ENCODE measurements at places on chromosomes 5 and 9.

DNA sequence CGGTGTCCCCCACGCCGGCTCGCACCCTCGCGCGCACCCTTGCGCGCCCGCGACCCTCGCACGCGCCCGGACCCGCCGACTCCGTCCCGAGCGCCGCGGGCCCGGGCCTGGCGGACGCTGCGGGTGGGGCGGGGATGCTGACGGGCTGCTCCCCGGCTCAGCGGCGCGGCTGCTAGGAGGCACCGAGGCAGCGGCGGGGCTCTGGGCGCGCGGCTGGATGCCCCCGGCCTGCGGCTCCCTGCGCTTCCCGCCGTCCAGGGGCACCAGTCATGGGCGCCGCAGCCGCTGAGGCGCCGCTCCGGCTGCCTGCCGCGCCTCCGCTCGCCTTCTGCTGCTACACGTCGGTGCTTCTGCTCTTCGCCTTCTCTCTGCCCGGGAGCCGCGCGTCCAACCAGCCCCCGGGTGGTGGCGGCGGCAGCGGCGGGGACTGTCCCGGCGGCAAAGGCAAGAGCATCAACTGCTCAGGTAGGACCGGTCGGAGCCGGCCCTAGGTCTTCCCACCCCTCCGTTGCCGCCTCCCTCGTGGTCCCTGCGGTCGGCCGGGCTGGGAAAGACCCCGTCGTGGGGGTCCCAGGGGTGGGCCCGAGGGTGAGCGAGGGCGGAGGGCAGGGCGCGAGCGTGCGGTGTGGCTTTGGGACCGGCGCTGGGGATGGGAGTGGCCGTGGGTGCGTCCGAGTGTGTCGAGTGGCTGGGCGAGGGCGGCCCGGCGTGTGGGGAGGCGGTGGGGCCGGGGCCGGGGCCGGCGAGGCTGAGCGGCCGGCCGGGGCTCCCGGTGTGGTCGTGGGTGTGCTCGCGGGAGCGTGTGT is 530 bp downstream of the TMEFF1 start:
- peak; percentile 28 for DNase-seq

- no peak for DNase-seq
These were observed 61.0 kb downstream of the APBA1 start for GRCh38 chr9:69611221-69611620.

DNA sequence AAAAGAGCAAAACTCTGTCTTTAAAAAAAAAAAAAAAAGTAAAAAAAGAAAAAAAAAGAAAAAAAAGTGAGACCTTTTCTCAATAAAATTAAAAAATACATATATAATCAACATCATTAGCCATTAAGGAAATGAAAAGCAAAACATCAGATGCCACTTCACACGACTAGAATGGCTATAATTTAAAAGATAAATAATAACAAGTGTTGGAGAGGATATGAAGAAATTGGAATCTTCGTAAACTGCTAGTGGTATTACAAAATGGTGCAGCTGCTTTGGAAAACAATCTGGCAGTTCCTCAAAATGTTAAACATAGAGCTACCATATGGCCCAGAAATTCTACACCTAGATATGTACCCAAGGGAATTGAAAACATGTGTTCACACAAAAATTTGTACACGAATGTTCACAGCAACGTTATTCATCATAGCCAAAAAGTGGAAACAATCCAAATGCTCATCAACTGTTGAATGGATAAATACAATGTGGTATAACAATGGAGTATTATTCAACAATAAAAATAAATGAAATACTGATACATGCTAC is 45.3 kb upstream of the SIL1 start:
- DNase-seq = no peak

DNA sequence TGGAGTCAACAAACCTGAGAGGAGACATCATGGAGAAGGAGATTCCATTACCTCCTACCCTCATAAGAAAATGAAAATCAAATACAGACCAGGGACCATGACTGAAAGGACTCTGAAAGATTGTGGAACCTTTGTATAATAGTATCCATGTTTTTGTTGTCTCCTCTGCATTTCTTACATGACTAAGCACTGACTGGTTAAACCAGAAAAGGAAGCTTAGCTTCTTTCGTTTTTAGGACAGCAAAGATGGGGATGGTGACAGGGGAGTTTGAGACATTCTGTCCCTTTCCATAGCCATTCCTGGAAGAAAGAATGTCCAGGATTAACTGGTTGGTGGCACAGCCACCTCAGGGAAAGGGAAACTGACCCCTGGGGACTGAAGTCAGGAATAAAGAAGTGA is 22.2 kb downstream of the ITGA1 start:
- peak; percentile 43 for DNase-seq

GRCh38 chr5:52051759-52052158 is 668.5 kb downstream of the ISL1 start:
- DNase-seq = no peak

DNA sequence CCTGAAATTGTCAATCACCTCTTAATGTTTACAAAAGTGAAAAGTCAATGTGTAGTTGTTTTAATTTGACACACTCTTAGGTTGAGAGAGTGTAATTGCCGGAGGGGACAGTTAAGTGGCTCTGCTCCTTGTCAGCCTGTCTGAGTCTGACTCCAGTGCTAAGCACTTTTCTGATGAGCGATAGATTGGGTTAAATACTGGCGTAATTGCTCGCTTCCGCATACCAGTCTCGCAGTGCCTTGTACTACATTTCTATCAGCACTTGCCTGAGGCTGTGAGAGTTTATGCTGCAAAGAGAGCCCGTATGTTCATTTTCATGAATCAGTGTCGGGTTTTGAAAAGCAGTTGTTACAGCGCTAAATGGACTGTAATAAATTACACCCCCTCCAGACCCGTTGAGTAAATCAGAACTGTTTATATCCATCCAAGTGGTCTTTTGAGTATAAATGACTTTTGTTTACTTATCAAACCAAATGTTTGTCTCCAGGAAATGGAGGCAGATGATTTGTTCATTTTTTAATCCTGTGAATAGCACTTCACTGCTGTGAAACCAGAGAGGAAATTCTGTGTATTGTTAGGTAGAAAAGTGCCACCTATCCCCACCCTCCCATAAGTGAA is 41.0 kb upstream of the DMRT3 start:
- no peak for DNase-seq

DNA sequence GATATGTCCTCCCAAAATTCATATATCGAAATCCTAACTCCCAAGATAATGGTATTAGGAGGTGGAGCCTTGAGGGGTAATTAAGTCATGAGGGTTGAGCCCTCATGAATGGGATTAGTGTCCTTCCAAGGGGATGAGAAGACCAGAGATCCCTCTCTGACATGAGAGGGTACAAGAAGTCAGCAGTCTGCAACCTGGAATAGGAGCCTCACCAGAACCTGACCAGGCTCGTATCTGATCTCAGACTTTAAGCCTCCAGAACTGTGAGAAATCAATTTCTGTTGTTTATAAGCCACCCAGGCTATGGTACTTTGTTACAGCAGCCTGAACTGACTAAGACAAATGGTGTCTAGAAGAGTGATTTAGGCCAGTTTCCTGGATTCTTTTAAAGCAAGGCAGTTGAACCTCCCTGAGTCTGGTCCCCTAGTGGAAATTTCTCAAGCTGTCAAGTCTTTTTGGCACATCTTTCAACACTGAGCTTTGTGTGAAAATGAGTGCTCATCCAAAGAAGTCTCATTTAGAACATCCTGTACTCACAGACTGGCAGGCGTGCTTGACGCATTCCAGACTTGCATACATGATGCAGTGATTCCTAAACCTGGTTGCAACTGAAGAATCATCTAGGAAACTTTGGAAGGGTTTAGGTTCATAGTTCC is 254.8 kb upstream of the PPP1R2B start:
- DNase-seq = no peak

GRCh38 chr5:137737349-137738131 is 1.7 kb upstream of the KLHL3 start:
- DNase-seq = no peak

DNA sequence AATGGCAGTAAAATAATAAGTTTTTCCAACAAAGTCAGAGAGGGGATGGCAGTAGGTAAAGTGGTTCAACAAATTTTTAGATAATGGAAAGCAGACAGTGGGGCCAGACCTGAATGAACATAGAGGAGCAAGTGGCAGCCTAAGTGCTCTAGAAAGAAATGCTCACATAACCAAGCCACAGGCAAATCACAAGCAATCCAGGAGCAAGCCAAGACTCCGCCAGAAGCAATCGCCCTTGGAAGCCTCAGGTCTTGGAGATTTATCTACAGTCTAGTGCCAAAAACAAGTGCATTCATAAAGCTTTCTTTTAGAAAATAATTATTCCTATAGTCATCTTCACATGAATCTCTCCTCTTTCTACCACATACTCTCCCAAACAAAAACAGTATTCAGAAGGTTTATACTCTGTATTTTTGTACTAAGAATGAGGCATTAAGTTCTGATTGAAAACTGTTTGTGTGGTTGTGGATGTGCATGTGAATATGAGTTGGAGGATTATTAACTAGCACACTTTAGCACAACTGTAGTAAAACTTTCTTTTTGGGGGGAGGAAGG is 375.5 kb downstream of the CDH9 start:
- no peak for DNase-seq
